ENCODE measurements at places on chromosomes 7 and 10.

DNA sequence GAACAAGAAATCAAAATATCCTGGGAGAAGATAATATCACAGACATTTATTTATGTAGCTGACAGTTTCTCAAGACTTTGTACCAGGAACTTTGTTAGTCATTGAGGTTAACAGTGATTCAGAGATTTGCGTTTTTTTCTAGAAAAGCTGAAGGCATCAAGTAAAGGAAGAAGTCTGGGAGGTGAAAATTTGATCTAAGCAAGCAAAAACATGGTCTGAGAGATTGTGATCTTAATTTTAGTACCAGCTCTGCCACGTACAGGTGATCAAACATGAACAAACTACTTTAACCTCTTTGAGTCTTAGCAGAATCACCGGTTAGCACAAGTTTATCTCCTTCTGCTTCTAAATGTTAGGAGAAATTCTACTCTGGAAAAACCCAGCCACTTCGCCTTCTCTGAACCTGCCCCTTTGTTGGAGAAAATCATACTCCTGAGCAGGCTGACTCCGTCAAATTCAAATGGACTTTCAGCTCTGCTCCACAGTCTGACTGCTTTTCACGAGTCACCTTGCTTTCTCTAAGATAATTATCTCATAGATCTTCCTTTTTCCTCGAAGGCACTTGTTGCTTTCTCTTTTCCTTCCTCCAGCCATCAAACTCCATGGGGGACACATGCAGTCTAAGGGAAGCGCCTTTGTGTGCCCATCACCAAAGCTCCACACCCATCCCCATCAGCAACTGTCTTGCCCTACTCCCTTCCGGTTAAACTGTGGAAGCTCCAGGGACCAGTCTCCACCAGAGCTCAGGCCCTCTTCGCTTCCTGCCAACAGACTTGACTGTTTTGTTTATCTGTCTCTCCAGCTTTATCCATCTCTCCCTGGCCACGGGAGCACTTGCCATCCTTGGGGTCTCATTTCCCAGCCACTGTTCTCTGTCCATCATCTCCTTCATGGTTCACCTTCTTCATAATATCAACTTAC is 86.3 kb downstream of the PRKCQ start:
- DNase-seq = no peak

DNA sequence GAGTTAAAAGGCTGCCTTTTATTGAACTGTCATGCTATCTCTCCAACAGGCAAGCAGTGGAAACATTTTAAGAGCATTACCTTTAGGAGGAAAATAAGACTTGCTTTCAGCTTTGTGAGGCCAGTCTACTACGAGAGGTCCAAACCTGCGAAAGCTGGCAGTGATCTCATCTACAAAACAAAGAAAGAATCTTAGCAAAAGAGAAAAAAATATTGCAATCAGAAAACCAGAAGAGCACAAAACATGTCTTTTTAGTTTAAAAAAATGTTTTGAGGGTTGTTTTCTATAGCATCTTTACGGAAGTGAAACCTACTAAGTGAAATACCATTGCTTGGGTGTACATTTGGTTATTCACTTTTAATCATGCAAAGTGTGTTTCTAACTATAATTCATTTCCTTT is 147.9 kb downstream of the CPEB3 start:
- DNase-seq = no peak

GRCh38 chr10:131748191-131748590 is 152.6 kb upstream of the PPP2R2D start:
- no peak for DNase-seq

DNA sequence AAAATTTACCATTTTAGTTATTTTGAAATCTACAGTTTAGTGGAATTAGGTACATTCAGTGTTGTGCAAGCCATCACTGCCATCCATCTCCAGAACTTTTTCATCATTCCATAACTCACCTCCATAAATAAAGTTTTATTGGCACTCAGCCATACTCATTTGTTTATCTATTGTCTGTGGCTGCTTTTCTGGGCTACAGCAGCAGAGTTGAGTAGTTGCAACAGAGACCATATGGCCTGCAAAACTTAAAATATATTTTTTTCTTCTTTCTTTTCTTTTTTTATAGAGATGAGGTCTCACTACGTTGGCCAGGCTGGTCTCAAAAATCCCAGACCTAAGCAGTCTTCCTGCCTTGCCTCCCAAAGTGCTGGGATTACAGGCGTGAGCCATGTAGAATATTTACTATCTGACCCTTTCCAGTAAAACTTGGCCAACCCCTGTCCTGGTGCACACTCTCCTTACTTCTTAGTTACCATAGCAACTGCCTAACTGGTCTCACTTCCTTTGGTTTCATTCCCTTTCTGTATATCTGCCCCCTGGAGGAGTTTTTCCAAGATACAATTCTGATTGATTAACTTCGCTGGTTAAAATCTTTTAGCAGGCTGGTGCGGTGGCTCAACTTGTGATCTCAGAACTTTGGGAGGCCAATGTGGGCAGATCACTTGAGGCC is 133.2 kb downstream of the CUX1 start:
- DNase-seq = no peak

- DNase-seq = no peak
Observed at GRCh38 chr10:17712717-17713471, 39.1 kb upstream of the TMEM236 start.

DNA sequence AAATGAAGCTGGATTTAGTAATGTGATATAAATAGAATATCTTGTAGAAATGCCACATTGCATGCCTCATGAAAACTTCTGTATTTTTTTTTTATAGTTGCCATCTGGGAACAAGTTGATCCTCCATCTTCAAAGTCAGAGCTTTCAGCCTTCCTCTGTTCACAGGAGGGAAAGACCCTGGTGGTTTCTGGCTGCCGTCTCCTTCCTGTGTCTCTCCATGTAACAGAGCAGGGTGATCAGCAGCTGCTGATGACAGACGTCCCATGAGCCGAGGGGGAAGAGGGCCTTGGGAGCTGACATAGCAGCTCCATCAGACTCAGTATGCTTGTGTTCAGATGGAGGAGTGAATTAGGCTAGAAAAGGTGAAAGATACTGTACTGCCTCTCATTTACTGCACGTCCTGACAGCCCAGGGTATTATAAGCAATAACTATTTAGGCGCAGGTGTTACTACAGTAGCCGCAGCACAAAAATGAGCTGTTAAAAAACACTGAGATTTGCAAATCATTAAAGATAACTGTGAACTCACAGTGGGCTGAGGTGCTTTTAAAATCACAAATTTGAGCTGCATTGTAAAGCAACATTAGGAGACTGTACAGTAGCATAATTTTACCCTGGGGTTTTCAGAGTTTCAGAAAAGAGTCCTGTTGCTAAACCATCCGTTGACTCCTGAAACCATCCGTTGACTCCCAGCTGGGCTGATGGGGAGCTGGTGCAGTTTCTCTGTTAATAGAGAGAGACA is 103.3 kb downstream of the CFAP58 start:
- DNase-seq = no peak

DNA sequence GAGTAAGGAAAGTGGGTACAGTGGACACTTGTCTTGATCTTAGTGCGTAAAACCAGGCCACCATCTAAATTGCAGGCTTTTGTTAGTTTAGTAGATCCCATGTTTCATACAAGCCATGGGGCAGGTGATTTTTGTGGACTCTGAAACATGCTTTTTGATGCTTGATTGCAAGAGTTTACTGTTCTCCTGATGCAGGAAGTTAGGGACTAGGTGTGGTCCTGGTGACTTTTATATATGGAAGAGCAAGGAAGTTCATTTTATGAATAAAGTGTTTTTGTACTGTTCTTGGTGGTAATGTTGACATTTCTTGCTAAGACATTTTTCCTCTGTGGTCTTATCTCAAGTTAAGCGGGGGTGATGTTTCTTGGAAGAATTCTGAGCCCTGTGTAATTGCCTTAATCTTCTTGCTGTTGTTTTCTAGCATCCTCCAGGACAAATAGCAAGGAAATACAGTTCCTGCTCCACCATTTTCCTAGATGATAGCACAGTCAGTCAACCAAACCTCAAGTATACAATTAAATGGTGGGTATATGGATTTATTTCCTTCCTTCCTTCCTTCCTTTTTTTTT is 89.0 kb upstream of the GJD4 start:
- DNase-seq = no peak

DNA sequence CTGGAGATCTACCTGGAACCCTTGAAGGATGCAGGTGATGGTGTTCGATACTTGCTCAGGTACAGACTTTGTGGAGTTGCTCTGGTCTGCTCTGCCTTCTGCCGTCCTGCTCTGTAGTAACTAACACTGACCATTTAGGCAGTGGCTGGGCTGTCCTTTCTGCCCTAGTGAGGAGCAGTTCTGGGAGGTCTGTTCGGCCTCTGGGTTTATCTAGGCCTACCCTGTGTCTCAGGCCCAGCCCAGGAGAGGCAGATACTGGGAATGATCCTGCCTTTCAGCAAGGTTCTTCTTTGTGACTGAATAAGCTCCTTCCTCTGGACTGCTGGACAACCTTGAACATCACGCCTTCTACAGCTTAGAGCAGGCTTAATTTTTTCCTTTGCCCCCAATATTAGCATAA is 1.7 kb downstream of the ZFYVE27 start:
- no peak for DNase-seq

GRCh38 chr7:150981644-150982043 is 3.5 kb upstream of the KCNH2 start:
- no peak for DNase-seq

DNA sequence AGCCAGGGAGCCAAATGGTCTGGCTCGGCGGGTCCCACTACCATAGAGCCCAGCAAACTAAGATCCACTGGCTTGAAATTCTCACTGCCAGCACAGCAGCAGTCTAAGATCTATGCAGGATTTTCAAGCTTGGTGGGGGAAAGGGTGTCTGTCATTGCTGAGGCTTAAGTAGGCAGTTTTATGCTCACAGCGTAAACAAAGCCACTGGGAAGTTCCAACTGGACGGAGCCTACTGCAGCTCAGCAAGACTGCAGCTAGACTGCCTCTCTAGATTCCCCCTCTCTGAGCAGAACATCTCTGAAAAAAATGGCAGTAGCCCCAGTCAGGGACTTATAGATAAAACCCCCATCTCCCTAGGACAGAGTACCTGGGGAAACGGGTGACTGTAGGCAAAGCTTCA is 277.6 kb upstream of the PHF14 start:
- no peak for DNase-seq

DNA sequence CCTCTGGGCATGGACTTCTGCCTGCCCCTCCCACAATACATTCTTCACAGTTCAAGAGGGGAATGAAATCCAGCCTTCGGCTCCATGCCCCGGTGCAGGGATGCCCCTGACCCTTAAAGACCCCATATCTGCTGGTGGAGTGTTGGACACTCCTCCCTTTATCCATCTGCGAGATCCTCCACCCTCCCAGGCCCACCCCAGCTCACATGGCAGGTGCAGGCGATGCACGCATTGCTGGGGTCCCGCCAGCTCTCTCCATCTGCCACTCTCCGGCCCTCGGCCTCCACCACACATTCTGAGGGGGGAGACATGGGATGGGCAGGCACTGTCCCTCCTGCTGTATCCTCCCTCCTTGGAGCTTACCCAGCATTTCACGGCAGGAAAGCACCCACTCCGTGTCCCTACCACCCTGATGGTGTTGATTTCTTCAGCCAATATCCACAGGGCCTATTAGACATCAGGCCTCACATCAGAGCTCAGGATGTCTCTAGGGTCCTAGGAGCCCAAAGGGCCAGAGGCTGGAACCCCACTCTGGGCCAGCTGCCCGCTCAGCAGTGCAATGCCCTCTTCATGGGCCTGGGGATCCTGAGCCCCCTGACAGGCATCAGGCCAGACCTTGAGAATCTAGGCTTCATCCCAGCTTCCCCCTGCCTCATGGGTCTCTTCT is 18.3 kb downstream of the ATP6V1F start:
- no peak for DNase-seq

DNA sequence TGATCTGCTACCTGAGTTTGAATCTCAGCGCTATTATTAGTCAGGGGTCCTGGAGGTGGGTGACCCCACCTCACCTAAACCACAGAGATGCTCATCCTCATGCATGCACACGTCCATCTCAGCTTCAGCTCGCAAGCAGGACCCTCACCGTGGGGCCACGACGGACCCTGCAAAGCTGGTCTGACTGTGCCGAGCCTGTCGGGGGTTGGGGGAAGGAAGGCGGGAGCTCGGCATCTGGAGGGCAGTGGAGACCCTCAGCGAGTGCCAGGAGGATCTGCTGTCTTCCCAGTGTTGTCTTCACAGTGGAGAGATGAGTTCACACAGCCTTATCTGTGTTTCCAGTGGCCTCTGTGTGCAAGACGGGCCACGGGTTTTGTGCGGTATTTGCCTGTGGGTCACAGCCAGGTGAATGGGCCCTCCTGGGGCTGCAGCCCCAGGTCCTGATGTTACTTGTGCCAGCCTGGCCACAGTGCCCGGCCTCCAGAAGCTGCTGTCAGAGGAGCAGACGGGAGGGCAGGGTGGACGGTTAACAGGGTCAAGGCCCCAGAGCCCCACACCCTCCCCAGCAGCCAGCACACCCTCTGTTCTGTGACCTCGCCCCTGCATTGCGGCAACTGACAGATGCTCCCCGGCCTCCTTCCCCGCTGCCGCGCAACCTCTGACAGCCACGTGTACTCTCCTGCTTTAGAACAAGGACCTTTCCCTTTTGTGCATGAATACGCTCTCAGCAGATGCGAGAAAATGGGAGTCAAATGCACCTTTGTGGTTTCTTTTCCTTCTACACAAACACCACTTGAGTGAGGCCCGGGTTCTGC is 528.8 kb downstream of the DNAJB6 start:
- no peak for DNase-seq

DNA sequence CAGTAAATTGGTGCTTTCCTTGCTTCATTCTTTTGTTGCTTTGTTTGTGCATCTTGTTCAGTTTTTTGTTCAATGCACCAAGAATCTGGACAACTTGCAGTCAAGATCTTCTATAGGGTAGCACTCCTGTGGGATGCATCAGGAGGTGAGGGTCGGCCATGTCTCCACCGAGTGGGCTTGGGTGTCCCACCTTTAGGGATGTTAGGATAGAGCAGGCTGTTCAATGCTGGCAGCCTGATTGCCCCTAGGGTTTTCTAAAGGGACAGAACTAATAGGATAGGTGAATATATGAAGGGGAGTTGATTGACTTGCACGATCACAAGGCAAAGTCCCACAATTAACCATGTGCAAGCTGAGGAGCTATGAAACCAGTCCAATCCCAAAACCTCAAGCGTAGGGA is 109.9 kb downstream of the GLRX3 start:
- no peak for DNase-seq

DNA sequence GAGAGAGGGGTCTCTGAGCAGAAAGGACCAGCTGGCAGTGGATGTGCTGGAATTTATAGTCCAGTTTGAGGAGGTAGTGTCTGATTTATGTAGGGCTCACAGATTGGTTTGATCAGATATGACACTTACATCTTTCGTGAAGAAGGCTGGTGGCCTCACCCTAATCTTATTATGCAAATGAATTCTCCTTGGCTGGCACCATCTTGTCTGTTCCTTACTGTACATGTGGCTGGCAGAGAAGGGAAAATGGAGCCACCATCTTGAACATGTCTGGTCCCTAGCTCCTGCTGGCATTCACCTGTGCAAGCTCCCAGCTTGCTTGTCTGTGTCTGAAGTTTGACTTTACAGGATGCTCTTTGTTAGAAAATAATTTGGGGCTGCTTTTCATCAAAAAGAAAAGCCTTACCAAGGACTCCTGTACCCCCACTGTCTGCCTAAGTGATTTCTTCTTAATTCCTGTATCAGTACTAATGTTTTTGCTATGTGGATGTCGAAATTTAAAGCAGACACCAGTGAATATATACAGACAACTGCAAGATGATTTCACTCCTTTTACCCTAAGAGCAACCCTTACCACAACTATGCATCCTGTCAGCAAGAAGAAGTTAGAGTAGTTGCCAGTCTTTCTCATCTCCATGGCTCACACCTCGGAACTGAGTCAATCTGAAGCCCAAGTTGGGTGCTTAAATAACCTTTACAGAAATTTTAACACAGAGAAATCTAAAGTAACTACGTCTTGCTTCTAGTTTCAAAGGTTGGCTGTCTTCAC is 322.0 kb upstream of the SEMA3D start:
- DNase-seq = no peak

Data from NCI-H774 (cell line).